ENCODE measurements at places on chromosomes 4 and X.

- DNase-seq: no peak
These were observed 195.0 kb upstream of the LDB2 start for GRCh38 chr4:17093481-17093880.

GRCh38 chrX:152821145-152821765 lies 9.3 kb downstream of the CETN2 start:
- DNase-seq: peak; percentile 0

GRCh38 chr4:93186846-93187245 lies 641.7 kb upstream of the ATOH1 start:
- DNase-seq: no peak

DNA sequence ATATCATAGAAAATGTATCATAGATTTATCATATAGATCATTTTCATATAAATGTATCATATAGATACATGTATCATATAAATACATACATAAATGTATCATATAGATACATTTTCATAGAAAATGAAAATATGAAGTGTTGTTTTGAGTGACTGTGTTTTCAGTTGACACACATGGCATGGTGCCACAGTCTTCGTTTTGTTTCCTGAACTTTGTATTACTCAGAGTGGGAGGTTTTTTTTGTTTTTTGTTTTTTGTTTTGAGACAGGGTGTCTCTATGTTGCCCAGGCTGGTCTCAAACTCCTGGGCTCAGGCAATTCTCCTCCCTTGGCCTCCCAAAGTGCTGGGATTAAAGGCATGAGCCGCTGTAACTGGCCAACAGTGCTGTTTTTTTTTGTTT lies 3.9 kb downstream of the RBM10 start:
- DNase-seq: no peak

- DNase-seq: no peak
These were observed 26.7 kb downstream of the PDS5A start for GRCh38 chr4:39950861-39951481.

DNA sequence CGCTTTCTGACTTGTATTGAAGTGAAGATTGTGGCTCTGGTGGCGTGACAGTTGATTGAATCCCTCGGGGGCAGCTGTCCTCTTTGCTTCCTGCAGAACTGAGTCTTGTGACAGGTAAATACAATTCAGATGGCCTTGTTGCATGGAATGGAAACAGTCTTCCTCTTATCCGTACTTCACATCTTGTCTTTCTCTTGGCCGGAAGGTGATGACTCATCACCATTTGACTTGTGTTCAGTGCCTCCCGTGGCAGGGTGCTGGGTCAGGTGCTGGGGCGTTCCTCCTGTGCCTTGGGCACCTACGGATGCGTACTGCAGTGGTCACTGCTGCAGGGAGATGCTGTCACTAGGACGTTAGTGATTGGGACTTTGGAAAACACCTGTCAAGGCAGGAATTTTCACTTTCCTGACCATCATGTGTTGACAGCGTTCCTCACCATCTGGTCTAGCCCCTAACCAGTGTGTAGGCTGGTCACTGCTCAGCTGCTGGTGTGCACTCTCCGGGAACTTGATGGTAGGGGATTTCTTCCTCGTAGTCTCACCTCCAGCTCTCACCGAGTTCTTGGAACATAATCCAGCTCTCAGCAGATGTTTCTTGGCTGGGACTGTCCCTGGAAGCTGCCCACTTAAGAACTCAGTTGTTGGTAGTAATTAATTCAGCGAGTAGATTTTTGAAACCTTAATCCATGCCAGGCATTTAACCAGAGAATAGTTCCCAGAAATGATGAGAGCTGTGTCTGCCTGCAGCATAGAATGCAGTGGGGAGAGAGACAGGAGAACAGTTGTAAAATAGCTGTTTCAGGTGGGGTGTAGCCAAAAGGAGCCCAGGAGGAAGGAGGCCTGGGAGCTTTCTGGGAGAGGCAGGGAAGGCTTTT lies 7.2 kb downstream of the TBC1D14 start:
- peak; percentile 78 for DNase-seq

DNA sequence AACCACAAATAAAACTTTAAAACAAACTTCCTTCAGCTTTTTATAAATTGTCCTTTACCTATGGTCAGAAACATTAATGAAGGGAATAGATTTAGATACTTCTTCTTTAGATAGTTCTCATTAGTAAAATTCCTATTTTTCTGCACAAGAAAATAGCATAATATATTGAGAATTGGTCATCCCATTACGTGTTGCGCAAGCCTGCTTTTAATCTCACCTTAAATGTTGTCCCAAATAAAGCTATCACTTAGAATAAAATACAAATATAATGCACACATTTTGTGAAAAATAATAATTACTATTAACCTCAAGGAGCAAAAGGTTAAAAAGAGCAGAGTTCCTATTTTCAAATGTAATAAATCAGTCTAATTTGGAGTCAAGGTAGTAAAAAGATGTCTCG lies 95.2 kb upstream of the TTC29 start:
- DNase-seq: no peak

Measured in CD4-positive, alpha-beta T cell treated with Interleukin-15 for 4 hours (primary cell).